ENCODE measurements at places on chromosomes 5 and 9.
A peak's percentile ranks its signal among the peaks of the same experiment; 100 is the strongest.

- no peak for DNase-seq
Observed at GRCh38 chr5:139642891-139643871, 5.0 kb upstream of the CXXC5 start.

DNA sequence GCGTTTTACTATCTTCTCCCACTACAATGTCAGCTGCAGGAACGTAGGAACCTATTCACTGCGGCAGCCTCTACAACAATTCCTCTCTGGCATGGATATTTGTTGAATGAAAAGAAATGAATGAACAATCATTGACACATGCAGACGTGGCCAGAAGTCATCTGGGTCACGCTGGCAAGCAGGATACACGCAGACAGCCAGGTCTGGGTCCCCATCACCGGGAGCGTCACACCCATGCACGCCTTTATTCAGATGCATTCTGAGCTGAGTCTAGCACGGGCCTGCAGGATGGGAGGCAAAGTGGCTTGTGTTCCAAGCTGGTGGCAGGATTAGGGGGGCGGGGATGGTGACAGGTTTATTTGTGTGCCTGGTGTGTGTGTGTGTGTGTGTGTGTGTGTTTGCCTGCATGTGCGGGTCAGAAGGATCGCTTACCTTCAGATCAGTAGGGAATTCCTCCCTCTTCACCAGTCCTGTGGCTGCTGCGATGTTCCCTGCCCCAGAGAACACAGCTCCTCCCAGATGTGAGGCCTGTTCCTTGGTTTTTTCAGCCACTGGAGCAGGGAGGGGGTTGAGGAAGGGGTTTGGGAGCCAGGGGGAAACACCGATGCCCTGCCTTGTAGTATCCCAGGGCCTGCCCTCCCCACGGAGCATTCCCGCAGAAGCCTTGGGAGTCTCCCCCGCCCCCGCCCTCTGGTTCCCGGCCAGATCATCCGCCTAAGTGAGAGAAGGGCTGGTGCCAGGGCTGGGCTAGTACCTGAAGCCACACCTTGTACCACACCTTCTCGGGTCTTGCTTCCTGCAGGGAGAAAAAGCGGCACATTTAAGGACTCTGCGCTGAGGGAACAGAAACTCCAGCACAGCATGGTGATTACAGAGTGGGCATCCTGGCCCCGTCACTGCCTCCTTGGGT lies 4.1 kb downstream of the SNCB start:
- DNase-seq, result no peak

GRCh38 chr9:27341545-27342294 lies 44.8 kb upstream of the EQTN start:
- DNase-seq, result no peak

- no peak for DNase-seq
Observed at GRCh38 chr5:124104821-124105220, 592.8 kb downstream of the CSNK1G3 start.

DNA sequence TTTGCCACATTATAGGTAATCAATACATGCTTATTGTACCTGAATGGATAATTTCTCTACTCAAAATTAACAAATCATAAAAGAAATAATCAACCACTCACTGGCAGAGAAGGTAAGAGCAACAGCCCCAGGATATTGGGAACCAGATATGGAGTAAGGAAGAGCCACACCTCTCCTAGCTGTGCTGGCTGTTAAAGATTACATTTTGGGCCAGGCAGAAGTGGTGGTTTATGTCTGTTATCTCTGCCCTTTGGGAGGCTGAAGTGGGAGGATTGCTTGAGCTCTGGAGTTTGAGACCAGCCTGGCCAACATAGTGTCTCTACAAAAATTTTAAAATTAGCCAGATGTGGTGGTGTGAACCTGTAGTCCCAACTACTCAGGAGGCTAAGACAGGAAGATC lies 56.4 kb downstream of the BHMT start:
- DNase-seq, result no peak

GRCh38 chr5:159504106-159504856 lies 174.0 kb upstream of the IL12B start:
- DNase-seq, result no peak

GRCh38 chr9:125994066-125994943 lies 247.1 kb downstream of the PBX3 start:
- DNase-seq, result no peak

DNA sequence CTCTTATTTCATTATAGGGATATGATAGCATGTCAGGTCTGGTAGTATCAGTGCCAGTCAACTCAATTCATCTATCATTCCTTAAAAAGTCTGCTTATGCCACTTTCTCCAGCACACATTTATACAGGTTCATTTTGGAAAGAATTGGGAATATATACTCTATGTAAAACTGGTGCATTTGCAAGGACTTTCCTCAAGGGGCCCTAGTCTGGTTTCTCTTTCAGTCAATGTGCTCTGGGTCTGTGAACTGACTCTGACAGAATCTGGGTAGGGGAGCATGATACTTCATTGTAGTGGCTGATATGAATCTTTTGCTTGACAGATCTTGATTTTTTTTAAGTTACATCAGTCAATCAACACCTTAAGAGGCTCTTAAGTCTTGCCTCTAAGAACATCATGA lies 313.9 kb downstream of the HTR1A start:
- no peak for DNase-seq

- DNase-seq, result no peak
Observed at GRCh38 chr5:74476819-74477453, 163.6 kb downstream of the ENC1 start.

GRCh38 chr9:94586814-94587213 lies 6.8 kb downstream of the FBP2 start:
- DNase-seq, result no peak

GRCh38 chr9:137453643-137454081 lies 5.5 kb downstream of the NSMF start:
- DNase-seq, result peak; percentile 64

GRCh38 chr9:116154334-116154975 lies 864 bp downstream of the PAPPA start:
- DNase-seq, result no peak

Measured in CD4-positive, alpha-beta T cell treated with Interleukin-10 for 1 hour (primary cell).